ENCODE measurements at places on chromosomes 7 and 10.

GRCh38 chr10:176677-177076, 41.4 kb downstream of the ZMYND11 start:
- DNase-seq, result no peak

DNA sequence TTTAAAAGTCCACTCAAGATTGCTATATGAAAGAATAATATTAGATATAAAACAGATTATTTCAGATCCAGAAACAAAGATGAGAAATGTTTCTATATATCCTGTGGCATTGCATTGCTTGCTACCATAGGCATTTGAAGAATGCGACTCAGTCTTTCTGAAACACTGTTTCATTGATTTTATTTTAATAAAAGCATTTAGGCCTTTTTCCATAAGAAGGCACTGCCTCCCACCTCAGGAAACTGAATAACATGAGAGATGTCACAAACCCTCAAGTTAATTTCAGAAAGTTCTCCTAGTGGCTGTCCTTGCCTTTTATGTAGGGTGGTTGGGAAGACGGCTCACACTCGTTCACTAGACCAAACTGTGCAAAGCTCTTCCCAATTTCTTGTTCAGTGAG, 23.3 kb downstream of the PRPS1L1 start:
- DNase-seq, result no peak

GRCh38 chr10:44373341-44373995, 11.4 kb downstream of the CXCL12 start:
- no peak for DNase-seq

DNA sequence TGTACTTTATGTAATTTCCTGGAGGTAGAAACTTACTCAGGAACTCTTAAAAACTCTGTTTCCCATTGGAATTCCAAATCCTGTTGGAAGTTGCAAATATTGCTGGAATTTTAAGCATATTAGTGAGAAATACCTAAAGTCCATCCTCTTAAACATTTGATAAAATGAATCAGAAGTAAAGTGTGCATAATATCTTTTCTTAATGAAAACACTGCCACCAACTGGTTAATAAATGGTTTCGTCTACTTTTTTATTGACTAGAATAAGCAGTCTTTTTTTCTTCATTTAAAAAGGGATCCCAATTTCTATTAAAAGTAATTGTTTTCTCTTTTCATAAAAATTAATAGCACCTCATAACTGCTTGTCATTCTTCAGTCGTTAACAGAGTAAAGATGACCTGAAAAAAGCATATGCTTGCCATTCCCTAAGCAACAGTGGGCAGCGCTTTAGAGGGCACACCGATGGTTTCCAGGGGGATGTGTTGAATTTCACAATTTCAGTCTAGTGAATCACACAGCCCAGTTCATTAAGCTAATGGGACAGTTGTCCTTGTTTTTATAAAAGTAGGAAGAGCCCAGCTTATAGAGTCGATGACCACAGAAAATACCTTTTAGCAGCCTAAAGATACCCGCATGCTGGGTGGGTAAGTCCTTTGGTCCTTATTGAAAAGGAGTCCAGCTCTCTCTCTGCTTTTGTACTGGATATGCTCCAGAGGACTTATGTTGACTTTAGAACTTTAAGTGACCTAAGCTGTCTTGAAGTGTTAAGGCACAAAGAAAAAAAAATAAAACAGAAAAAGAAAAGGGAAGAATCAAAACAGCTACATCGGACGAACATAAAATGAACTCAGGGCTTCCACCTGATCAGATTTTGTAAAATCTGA, 28.5 kb downstream of the NPS start:
- no peak for DNase-seq

GRCh38 chr7:138162236-138162635, 86.0 kb downstream of the AKR1D1 start:
- DNase-seq, result no peak

Data from T-helper 9 cell (primary cell).